ENCODE measurements at places on chromosomes 6 and 20.
A peak's percentile ranks its signal among the peaks of the same experiment; 100 is the strongest.

DNA sequence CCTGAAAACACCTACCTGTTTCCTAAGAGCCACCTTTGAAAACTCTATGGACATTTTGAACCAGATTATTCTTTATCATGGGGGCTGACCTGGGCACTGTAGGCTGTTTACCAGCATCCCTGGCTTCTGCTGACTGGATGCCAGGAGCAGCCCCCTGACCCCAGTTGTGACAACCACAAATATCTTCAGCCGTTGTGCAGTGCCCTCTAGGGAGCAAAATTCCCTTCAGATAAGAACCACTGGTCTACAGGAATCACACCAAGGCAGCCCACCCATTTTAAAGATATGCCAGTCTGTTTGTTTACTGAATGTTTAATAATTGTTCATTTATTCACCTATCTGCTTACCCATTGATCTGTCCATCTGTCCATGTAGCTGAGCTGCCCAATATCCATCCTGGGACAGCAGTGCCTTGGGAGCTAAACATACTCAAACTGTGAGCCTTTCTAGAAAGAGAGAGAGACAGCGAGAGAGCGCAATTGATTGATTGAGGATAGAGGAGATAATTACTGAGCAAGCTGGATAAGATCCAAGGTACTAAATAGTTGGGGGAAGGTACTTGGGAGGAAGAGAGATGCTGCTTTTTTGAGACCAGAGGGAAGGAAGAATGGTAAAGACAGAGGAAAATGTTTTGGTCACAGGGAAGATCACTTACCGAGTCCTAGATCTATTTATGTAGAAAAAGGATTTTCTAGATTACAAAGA, 276.8 kb downstream of the NRN1 start:
- DNase-seq, result no peak

DNA sequence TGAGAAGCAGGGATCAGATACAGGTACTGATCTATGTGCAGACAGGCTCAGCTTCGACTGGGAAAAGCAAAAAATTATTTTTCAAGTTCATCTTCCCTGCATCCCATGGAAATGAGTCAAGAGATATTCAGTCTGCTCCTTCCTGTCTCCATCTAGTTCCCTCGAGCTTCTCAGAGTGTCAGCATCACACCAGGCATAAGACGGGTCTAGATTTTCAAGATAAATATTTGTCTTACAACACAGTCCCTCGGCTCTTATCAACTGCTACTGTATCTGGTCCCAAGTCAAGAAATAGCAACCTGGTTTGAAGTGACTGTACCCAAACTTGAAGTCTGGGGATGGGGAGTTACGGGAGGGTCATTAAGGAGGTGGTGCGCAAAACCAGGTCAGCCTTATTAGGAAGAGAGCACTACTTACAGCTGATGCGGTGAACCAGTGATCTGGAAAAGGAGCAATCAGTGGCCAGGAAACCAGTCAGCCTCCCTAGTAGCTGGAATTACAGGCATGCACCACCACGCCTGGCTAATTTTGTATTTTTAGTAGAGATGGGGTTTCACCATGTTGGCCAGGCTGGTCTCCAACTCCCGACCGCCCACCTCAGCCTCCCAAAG, 29.7 kb downstream of the ZMYND8 start:
- DNase-seq, result peak; percentile 26

- no peak for DNase-seq
These were observed 126.6 kb downstream of the ADAT2 start for GRCh38 chr6:143323729-143324470.

DNA sequence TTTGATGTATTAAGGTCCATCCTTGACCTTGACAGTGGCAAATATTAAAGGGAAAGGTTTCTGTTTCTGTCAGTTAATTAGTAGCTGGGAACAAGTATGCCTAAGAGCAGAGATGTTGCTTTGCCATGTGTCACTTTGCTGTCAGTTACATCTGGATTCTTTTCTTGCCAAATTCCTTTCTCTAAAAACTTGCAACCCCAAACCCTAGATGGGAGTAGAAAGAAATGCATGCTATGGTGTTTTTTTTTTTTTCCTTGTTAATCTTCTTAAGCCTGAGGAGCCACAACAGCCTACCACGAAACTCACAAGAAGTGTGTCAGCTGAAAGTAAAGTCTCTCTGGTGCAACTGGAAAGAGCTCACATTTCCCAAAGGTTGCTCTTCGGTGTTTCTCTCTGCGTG, 18.0 kb upstream of the CLDN20 start:
- peak; percentile 39 for DNase-seq
